DMS 273 treated with DMSO at 0.1 percent for 48 hours (cell line): ENCODE measurements at places on chromosomes 2 and 18.

DNA sequence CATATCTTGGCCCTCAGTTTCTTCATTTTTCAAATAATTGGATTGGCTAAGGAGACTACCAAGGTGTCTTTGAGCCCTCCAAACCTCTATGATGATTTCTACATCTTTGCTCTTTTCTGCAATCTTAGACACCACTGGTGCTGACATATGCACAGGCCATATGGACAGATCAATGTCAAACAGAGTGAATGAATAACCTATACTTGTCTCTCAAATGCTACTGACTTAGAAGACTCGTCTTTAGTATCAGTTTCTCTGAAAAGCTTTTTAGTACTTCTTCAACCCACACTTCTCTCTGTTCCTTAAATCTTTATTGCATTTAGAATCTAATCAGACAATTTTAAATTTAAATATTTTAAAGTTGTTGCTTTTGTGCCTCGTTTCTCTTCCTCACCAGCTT is 258.2 kb downstream of the LTBP1 start:
- no peak for DNase-seq

- DNase-seq, result no peak
These were observed 57.6 kb downstream of the MYOM1 start for GRCh38 chr18:3162181-3162580.

DNA sequence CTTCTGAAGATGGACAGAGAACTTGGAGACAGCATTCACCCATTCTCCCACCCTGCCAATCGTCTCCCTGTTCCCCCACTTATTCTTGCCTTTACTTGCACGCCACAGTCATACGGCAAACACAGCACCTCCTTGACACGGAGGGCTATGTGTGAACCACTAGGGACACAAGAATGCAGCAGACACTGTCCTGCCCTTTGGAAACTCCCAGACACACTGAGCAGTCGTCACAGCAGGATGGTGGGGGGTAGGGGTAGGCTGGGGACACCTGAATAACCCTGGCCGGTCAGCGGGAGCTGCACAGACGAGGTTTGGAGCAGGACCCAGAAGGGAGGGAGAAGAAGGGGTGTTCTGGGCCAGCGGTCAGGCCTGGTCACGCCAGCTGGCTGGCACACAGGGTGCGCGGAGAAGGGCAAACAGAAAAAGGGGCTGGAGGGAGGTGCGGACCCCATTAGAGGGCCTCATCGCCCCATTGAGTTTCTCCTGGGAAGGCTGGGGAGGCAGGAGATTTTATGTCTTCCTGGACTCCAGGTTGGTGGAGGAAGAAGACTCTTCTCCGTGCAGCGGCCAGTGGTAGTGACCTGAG is 40.0 kb upstream of the FOSL2 start:
- DNase-seq, result no peak

- no peak for DNase-seq
These were observed 9.0 kb downstream of the SP140L start for GRCh38 chr2:230335864-230336506.

DNA sequence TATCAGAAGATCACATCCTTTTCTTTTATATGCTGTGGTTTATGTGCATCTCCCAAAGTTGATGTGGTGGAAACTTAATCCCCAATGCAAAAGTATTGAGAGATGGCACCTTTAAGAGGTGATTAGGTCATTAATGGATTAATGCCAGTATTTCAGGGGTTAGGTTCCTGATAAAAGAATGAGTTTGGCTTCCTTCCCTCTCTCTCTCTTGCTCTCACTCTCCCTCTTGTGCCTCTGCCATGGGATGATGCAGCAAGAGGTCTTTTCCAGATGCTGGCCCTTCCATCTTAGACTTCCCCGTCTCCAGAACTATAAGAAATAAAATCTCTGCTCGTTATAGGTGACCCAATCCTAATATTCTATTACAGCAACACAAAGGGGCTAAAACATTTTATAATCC is 85.0 kb downstream of the TTC27 start:
- DNase-seq, result peak; percentile 24

DNA sequence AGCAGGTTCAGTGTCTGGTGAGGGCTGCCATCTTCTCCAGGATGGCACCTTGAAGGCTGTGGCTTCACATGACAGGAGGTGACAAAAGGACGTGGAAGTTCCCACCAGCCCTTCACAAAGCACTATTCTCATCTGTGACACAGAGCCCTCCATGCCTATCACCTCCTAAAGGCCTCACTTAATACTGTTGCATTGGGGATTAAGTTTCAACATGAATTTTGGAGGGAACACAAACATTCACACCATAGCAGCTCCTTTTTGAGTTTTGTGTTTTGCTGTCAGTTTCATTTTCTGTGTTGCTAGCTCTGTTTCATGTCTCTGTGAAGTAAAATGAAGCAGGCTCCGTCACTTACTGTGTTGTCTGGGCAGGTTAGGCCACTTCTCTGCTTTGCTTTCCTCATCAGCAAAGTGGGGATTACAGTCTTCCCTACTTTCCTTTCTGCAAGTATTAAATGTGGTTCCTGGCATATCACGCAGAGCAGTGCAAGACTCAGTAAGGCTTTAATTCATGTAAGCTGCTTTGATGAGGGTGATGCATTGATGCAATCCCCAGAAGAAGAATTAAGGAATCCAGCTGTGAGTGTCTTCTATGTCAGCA is 31.6 kb downstream of the LIMS1 start:
- no peak for DNase-seq

DNA sequence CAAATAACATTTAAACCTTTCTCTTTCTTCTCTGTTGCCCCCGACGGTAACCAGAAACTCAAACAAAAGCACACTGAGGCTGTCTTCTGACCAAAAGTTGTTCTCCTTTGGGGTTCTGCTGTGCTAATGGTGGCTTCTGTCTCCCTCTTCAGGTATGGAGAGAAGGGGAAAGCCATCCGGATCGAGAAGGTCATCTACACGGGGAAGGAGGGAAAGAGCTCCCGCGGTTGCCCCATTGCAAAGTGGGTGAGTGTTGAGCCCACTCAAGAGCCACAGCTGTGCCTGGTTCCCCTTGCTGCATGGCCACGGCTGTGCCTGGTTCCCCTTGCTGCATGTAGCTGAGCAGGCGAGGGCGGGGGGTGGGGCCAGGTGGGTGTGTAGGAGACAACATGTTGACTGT is 67.4 kb downstream of the BOLA3 start:
- DNase-seq, result no peak

GRCh38 chr2:181984814-181985631 is 630 bp upstream of the PPP1R1C start:
- DNase-seq, result no peak

- DNase-seq, result no peak
These were observed 474.9 kb downstream of the EIPR1 start for GRCh38 chr2:2902547-2903281.

DNA sequence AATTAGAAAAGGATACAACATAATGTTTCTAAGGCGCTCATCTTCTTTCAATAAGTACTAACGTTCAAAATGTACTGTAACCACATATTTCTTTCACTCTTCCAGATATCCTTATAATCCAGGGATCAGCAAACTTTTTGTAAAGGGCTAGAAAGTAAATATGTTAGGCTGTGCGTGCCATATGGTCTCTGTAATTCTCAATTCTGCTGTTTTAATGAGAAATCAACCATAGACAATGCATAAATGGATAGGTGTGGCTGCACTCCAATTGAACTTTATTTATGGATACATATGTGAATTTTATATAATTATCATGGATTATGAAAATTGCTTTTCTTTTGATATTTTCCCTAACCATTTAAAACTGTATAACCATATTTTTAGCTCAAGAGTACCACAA is 459.4 kb downstream of the EPHA4 start:
- DNase-seq, result no peak

GRCh38 chr2:13005761-13006335 is 289.1 kb downstream of the TRIB2 start:
- DNase-seq, result no peak

DNA sequence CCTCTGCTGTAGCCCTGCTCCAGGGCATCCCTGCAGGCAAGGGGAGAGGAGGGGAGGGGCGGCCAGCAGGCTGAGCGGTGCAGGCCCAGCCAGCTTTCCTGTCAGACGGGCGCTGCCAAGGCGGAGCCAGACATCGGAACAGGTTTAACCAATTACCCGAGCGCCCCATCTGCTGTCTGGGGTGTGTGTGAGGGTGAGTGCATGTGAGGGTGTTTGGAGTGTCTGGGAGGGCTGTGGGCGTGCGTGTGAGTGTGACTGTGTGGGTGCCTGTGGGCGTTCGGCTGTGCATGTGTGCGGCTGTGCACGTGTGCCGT is 20.0 kb downstream of the EMX1 start:
- DNase-seq, result peak; percentile 67

DNA sequence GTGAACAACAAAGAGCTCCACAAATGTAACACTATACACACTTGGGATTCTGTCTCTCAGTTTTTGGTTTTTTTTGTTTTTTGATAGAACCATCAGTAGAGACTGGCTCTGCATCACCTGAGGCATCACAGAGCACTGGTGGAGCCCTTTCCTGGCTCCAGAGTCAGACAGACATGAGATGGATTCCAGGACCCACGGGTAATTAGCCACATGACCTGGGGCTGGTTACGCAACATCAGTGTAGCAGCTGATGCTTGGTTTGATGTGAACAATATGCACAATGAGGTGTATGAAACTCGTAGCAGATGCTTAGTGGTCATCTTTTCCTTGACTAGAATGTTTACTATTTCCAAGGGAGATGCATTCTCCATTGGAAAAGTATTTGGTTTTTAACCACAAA is 40.7 kb downstream of the CMPK2 start:
- no peak for DNase-seq
